ENCODE measurements at places on chromosomes 6 and 20. TPM values are rescaled to one million over a fixed set of nuclear protein-coding genes. Genes with fewer than 3 reads are reported as not detected.

DNA sequence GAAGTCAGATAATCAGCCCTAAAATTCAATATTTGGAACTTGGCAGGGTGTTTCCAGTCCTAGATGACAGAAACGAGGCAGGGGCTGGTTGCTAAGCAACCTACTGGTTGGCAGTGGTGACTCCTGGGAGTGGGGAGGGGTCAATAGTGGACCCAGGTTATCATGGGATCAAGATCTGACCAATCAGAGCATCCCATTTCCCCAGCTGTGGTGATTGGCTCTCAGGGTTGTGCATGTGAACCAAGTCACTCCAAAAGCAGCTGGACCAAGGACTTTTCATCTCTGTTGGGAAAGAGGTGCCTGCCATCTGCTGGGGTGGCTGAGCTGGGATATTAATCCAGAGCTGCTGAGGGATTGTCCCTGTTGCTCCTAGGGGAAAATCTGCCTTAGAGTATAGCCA lies 253.4 kb downstream of the PREX1 start:
- no peak for DNase-seq

GRCh38 chr6:28078836-28079235 lies 1.5 kb upstream of the ZNF165 start:
- DNase-seq = no peak

GRCh38 chr20:64164123-64164836 lies at the start of gene MYT1:
Gene MYT1 (plus strand): TSS chr20:64164452. CDS start chr20:64198862, 34,410 bp downstream.
- no peak for DNase-seq

DNA sequence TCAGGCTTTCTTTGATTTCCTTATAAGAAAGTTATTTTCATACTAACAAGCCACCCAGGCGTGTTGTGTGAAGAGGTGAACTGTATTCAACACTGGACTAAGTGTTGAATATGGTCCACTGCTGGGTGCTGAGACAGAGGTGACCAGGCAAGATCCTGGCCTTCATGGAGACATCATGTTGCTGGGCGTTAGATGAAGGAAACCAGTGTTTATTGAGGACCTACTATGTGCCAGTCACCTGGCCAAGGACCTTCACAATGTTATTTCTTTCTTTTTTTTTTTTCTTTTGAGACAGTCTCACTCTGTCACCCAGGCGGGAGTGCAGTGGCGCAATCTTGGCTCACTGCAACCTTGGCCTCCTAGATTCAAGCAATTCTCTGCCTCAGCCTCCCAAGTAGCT lies 1.9 kb upstream of the TREML1 start:
- DNase-seq = no peak

DNA sequence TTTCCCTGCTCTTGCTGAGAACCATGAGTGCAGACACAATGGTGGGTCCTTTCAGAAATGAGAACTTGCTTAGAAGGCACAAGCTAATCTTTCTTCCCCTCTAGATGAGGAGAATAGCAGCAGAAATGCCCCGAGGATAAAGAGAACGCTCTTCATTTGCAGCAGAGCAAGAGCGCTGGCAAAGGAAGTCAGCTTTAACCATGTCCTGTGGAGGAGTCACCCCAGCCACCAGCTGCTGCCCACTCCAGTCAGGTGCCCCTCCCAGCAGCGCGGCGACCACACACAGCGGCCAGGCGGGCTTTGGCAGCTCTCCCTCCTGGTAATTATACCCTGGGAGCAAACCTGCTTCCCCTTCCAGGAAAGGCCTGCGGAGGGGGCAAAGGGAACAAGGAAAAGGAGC lies 42.4 kb upstream of the EMILIN3 start:
- no peak for DNase-seq

Gene SLC22A7
- not detected for polyA plus RNA-seq

DNA sequence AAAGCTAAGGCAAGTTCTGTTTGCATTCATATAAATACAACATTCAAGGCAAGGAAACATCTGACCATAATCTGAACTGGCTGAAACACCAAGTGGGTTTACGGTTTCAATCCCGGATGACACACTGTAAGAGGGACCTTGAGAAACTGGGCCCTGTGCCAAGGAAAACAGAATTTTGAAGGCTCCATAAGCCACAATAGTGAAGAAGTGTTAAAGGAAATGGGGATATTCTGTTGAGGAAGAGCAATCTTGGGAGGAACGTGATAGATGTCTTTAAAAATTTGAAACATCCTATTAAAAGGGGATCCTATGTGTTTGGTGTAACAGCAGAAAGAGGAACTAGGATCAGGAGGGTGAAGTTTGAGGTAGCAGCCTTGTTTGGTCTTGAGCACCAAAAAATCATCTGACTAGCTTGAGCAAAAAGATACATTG lies 82.4 kb upstream of the TAB2 start:
- DNase-seq = no peak

DNA sequence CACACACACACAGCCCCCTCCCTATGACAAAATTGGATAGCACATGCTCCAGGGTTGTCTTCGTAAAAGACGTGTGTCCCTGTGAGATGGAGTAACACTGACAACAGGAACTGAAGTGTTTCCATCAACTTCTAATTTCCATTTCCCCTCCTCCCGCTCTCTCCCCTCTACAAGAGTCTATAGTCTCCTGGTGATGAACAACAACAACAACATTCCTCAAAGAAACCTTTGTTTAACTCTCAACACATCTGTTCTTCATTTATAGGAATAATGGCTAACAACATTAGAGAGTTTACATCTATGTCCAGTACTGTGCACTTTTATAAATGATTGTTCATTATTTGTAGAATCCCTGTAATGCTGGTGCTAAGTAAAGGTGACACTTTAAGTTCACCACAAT lies 205.8 kb upstream of the SSTR4 start:
- DNase-seq = no peak

Gene ABHD16B
- not detected for polyA plus RNA-seq

Gene HCRTR2
- not detected for polyA plus RNA-seq

- DNase-seq = no peak
Observed at GRCh38 chr6:122580737-122581136, 29.5 kb upstream of the PKIB start.

GRCh38 chr6:22412994-22413393 lies 116.2 kb upstream of the PRL start:
- no peak for DNase-seq

Gene RSPH4A
- polyA plus RNA-seq = 0.11 TPM

DNA sequence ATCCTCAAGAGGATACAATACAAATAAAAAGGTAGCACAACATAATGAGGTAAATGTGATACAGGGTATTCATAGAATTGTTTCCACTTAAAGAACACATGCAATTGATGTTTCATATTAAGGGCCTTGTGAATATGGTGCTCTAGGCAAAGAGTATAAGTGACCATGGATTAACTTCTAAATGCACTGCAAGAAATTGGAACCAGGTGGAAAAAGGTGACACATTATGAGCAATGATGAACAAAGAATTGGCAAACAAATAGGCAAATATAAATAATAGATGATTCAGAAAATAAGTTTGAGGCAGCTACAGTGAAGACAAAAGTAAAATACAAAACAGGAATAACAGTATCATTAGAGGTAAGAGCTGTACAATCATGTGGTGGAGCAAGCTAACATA lies 192.0 kb downstream of the GRIK2 start:
- no peak for DNase-seq

DNA sequence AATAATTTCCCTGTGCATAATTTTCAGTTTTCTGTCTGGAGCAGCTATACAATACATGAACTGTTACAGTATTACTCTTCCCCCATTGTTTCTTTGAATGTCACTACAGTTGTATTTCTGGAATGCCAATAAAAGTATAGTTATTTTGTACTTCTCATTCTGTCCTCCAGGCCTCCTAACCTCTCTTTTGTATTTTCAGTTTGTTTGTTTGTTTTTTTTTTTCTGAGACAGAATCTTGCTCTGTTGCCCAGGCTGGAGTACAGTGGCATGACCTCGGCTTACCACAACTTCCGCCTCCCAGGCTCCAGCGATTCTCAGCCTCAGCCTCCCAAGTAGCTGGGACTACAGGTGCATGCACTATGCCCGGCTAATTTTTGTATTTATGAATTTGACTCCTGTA lies 16.8 kb upstream of the ARID1B start:
- no peak for DNase-seq

- DNase-seq = no peak
Observed at GRCh38 chr6:112663698-112664097, 316.6 kb downstream of the RFPL4B start.

DNA sequence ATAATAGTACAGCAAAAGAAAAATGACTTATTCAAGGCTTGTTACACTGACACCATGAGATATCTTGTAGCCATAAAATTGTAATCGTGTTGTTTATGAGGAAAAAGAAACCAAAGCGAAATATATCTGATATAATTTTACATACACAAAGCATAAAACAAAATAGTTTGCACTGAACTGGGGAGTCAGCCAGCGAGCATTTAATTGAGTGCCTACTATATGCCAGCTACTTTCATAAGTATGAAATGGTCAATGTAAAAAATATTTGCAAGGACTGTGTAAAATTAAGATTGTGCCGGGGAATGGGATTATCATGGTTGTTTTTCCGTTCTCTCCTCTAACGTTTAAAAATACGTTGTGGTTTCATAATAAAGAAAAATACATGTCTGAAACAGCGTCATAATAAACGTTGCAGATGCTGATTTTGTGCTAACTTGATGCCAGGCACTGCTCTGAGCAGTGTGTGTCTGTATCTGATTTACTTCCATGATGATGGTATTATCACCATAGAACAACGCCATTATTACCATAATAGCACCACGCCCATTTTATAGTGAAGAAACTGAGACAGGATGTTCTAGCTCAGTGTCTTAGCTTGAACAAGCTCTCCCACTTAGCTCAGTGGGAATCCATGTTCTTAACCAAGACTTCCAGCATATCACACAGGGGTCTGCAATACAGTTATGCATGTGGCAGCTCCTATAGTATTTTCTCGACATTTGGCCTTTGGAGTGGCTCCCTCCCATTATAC lies 144.6 kb downstream of the BCAS1 start:
- no peak for DNase-seq

DNA sequence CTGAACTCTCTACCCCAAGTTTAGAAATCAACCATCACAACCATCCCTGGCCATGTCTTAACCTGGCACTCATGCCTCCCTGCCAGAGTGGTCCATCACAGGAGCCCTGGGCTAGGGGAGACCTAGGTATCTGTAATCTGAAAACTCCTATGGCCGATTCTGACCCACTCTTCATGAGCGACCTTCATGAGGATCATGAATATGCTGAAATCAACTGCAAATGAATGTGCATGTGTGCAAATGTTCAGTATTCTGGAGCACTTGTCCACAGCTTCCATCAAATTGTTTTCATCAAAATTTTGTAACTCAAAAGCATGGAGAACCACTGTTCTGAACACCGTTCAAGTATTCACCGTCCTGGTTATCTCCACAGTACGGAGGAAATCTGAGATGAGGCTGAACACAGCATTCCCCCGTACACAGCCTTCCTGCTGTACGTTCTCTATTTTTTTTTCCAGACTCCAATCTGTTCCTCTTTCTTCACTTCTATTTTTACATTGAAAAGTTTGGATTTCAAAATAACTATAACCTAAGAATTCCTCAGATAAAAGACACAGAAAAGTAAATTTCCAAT lies 17.7 kb downstream of the METTL24 start:
- no peak for DNase-seq

Gene ADGB
- polyA plus RNA-seq = not detected

- no peak for DNase-seq
Observed at GRCh38 chr20:49989234-49990065, 6.7 kb downstream of the SNAI1 start.

Gene RIN2
- not detected for polyA plus RNA-seq

Gene NFKBIE
- 3.8 TPM for polyA plus RNA-seq

DNA sequence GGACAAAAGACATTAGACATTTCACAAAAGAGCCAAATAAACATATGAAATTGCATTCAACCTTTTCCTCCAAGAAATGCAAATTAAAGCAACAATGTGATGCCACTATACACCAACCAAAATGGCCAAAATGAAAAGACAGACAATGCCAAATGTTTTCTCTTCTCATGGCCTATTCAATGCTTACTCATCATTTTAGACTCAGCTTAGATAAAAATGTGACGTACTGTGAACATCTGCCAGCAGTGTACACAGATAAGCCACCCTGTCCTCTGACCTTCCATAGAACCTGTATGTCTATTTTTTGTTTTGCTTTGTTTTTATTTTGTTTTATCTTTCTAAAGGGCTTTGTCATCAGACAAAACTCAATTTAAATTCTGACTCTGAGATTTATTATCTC lies 385.2 kb downstream of the FRK start:
- DNase-seq = no peak

Gene TMC2
- 0.22 TPM for polyA plus RNA-seq

Gene OPRL1
- 1.3 TPM for polyA plus RNA-seq

DNA sequence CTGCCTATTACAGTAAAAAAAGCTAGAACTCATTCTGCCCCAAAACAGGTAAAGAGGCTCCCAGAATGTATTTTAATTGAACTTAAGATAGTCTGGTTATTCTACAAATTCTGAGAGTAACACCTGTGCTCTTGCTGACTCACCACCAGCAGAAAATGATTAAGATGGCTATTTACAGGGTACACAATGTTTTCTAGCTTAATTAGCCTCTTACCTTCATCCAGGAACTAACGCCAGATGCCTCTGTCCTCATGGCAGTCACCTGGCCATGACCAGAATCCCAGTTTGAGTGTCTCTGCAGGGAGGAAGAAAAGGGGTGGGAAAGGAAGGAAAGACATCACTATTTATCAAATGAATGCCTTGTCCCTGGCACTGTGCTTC lies 31.3 kb upstream of the PPP1R3G start:
- no peak for DNase-seq

GRCh38 chr6:153580776-153581175 lies 449.7 kb upstream of the RGS17 start:
- no peak for DNase-seq

DNA sequence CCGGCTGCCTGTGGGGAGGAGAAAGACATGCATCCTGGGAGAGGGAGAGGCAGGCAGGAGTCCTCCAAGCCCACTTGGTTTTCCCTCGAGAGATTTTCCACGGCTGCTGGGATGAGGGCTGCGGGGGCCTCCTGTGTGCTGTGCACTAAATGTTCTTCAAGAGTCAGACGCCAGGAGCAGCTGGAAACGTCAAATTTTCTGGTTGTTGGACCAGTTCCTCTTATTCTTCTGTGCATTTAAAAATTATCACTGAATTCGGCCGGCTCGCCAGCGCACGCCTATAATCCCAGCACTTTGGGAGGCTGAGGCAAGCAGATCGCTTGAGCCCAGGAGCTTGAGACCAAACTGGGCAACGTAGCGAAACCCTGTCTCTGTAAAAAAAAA lies 32.8 kb upstream of the NTSR1 start:
- DNase-seq = no peak

DNA sequence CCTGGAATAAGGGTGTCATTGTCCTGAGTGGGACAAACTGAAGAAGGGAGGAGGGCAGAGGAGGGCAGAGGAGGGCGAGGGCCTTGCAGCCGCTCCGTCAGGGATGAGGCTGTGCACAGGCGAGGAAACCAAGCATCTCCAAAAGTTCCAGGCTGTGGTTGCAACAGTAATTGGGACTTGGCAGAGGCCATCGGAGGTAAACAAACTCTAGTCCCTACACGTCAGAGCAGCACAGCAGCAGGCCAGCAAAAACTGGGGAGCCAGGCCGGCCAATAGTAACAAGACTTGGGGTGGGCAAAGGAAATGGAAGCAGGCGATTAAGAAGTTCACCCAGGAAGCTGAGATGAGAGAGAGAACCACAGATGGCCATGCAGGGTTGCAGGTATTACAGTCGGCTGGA lies 142.8 kb downstream of the SMOC2 start:
- DNase-seq = no peak

Gene ANGPT4
- not detected for polyA plus RNA-seq

Gene MYLK2
- not detected for polyA plus RNA-seq

- no peak for DNase-seq
Observed at GRCh38 chr6:22627644-22628043, 58.3 kb downstream of the HDGFL1 start.
